AG09309 (cell line): ENCODE measurements at places on chromosomes 4 and X.

GRCh38 chr4:147582386-147583060, 34.7 kb upstream of the TMEM184C start:
- DNase-seq: no peak

DNA sequence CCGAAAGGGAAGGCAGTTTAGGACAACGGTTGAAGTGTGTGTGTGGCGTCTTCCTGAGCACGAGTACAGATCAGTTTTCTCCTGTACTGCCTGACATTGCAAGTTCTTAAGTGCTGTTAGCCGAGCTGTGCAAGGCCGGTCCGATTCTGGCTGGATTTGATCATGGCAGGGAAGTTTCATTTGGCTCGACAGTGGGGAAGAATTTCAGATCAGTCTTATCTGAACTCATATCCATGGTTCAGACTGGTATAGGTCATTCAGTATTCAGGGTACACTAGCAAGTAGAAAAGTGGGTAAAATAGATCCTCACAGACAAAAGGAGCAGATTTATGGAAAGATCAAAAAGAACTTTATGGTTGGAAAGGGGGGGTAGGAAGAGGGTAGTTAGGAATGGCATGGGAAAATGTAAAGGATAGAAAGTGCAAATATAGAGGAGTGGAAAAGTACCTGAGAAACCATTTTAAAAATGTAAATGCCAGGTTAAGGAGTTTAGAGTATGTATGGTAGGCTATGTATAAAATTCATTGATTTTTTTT, 716 bp downstream of the THAP9 start:
- no peak for DNase-seq

DNA sequence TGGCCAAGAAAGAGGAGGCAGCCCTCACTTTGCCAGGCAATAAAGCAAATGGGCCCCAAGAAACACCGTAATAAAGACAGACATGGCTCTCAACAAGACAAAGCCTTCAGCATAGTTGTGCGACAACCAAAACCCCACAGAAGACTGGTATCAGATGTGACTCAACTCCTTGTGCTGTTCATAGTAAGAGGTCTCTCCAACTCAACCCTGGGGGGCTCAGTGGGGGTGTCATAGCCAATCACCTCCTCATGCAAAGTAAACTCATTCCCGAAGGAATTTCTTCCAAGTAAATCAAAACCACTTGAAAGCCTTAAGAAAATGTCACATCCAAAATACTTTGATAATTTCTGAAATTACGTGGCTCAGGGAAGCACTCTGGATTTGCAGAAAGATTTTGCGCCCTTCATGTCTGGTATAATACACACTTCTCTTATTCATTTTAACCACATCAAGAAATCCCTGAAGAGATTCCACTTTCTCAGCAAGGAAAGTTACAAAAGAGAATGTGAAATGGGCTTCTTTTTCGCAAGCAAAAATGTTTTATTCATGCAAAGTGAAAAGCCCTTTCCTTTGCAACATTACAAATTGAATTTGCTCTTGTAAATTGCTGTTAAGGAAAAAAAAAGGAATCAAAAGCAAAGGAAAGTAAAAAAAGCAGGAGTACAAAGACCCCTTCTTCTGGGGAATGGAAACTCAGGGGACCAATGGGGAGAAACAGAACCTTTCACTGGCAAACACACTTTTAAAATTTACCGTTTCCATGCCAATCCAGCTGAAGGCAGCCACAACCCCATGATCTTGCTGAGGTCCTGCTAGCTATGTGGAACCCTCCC, 137.4 kb downstream of the NSUN7 start:
- DNase-seq: no peak

DNA sequence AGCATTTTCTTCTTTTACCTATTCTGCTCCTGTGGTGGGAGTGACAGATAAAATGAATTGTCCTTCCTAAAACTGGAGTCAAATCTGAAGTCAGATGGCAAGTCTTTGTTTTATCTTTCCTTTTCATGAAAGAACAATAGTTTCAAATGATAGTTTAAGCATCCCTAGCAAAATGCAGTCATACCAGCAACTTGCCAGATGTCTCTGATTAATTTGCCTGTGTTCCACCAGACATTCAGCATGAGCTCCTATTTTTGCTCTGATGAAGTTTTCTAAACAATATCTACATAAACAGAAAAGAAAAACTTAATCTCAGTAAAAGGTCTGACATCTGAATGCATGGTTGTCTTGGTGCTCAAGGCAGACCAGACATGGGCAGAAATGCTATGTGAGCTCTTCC, 15.2 kb downstream of the PRKG2 start:
- DNase-seq: no peak

GRCh38 chr4:25883565-25883964, 20.8 kb upstream of the SEL1L3 start:
- no peak for DNase-seq

DNA sequence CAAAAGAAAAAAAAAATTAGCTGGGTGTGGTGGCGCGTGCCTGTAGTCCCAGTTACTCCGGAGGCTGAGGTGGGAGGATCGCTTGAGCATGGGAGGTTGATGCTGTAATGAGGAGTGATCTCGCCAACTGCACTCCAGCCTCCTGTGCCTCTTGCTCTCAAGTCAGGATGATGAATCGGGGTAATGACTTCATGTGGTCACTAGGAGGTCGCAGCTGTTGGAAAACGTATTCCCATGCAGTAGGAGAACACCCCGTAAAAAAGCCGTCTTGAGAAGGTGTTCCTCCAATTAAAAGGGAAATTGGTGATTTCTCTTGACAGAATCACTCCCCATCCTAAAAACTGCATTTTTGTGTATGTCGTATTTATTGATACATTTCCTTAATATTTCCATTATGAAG, 2.2 kb downstream of the CCNB3 start:
- no peak for DNase-seq

- DNase-seq: no peak
These were observed 294.5 kb downstream of the PDGFC start for GRCh38 chr4:156677131-156677531.

DNA sequence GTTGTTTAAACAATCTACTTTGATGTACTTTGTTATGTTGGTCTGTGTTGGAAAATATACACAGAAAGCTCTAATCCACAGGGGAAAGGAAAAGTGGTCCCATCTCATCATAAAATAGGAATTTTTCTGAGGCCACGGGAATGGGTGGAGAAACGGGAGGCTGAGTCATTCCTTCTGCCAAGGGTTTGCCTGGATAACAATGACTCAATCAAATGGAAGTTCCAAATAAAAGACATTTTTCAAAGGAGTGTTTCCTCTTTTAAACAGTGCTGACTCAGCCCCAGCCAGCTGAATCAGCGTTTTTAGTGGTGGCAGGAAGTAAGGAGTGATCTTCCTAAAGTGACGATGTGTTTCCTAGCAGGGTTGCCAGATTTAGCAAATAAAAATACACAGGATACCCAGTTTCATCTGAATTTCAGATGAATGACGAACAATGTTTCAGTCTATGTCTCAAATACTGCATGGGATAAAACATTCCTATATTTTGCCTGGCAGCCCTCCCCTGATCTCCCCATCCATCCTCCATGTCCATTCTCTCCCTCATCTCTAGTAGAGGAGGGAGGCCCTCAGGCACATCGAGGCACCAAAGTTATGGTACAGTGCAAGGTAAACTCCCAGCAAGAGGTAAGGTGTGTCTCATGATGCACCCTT, 345.4 kb upstream of the GATB start:
- peak; percentile 92 for DNase-seq

GRCh38 chr4:140568507-140569306, at the start of gene UCP1:
TSS of gene UCP1 (minus strand) at chr4:140568961. CDS start at chr4:140568729, 232 bp downstream.
- no peak for DNase-seq

GRCh38 chr4:120281581-120281980, 214.9 kb upstream of the MAD2L1 start:
- no peak for DNase-seq

- no peak for DNase-seq
These were observed 653.0 kb downstream of the C4orf33 start for GRCh38 chr4:129748991-129749390.

GRCh38 chrX:44082829-44083228, 109.6 kb upstream of the NDP start:
- DNase-seq: no peak

- DNase-seq: no peak
These were observed 155.2 kb upstream of the PPP1R2C start for GRCh38 chrX:42933187-42933586.

GRCh38 chrX:70664726-70665125, 220.1 kb downstream of the DLG3 start:
- no peak for DNase-seq

GRCh38 chr4:8608714-8609391, 16.3 kb downstream of the CPZ start:
- DNase-seq: no peak

DNA sequence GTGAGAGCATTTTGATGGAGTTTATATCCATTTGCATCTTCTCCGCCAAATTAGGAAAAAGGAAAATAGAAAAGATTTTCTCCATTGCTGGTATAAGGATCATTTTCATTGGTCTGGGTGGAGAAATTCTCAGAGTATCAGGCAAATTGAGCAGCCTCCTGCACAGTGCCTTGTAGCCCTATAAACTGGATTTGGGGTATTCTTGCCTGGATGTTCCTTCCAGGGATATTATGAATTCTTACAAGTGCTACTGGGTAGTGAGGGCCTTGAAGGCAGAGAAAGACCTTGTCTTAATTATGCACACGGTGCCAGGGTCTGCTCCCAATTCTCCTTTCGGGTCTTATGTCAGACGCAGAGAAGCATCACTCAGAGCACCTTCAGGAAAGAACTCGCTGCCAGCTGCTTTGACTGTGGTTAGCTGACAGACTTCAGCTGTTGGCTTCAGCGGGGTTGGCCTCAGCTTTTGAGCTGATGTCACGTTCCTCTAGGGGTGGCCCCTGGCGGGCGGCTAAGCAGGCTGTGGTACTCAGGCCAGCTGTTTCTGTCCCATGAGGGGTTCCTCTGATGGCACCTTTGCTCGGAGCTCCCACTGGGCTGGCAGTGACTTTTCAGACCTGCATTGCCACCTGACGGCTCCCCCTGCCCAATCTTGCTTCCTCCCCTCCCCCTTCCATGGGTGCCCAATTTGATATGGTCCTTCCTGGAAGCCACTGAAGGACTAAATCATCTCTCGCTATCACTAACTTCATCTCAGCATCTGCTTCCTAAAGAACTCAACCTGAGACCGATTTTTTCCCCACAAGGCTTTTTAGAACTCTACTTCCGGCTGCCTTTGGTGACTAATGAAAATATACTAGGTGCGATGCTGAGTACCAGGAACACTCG, 519.5 kb downstream of the BCOR start:
- DNase-seq: no peak

GRCh38 chr4:44996276-44996845, 270.0 kb upstream of the GNPDA2 start:
- DNase-seq: no peak
